ENCODE measurements at places on chromosomes 2 and 18.

DNA sequence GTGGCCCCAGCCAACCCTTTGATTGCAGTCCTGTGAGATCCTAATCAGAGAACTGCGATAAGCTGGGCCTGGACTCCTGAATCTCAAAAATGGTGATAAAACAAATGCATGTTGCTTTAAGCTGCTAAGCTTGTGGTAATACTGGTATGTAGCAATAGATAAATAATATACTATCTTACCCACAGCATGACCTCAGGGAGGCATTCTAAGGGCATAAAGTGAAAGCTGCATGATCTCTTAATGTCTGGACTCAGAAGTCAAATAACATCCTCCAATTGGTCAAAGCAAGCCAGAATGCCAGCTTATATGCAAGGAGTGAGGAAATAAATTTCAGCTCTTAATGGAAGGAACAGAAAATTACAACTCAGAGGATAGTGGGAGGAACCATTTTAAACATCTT is 246.1 kb downstream of the FSIP2 start:
- DNase-seq = no peak

DNA sequence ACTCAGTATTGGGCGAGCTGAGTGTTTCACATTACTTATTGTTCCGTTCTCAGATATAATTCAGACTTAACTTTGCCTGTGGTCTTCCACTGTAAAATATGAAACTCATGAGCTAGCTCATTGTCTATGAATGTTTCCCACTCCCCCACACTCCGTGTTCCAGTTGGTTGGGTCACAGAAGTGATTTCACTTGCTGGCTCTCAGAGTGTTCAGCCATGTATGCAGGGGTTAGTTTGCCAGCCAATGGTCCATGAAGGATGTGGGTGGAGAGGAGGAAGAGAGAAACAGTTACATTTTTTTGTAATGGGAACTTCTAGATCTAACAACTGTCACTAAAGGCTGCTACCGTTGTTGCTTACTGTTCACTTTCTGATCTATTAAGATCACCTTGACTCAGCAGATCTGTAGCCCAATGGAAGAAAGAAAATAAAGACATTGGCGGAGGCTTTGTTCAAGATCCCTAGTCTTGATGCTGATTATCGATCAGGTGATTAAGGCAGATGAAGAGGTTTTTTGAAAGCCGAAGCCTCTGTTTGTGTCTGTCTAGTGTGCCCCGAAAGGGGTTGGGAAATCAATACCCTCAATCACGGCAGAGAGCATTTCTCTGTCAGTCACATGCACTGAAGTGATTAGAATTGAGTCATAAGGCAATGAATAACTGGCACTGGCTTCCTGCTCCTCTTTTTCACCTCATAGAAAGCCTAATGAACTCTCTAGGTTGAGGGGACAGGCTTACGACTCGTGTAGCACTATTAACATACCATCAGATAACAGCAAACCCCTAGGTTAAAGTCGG is 279.7 kb upstream of the FIGN start:
- DNase-seq = no peak

GRCh38 chr18:80167931-80168330 is 58.9 kb downstream of the ADNP2 start:
- DNase-seq = no peak

GRCh38 chr2:112829961-112830681 is 6.5 kb downstream of the IL1B start:
- DNase-seq = no peak

DNA sequence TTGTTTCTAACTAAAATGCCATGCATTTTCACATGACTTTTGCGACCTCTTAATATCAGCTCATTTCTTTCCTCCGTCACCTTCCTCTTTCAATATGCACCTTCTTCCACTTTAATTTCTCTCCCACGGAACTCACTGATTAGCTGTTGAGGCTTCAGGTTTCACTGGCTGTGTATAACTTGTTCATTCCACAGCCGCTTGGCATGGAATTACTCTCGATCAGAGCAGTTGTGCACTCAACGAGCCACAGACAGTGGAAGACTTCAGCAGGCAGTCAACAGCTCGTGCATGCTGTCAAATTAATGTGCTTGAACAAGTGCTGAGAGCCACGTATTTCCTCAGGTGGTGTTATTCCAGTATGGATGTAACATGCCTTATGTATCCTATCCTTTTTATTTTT is 491.2 kb upstream of the DDX18 start:
- no peak for DNase-seq

DNA sequence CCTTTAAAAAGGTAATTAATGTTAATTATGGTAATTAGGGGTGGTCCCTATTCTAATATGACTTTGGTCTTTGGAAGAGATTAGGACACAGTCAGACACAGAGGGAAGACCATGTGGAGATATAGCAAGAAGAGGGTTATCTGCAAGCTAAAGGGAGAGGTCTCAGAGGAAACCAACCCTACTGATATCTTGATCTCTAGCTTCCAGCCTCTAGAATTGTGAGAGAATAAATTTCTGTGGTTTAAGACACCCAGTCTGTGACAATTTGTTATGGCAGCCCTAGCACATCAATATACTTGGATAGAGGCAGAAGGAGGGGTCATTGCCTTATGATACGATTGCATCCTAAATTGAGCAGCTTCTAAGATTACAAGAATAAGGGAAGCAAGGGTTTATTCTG is 21.3 kb upstream of the NT5C1B start:
- DNase-seq = no peak

GRCh38 chr2:200128296-200128695 is 172.9 kb downstream of the MAIP1 start:
- DNase-seq = no peak

DNA sequence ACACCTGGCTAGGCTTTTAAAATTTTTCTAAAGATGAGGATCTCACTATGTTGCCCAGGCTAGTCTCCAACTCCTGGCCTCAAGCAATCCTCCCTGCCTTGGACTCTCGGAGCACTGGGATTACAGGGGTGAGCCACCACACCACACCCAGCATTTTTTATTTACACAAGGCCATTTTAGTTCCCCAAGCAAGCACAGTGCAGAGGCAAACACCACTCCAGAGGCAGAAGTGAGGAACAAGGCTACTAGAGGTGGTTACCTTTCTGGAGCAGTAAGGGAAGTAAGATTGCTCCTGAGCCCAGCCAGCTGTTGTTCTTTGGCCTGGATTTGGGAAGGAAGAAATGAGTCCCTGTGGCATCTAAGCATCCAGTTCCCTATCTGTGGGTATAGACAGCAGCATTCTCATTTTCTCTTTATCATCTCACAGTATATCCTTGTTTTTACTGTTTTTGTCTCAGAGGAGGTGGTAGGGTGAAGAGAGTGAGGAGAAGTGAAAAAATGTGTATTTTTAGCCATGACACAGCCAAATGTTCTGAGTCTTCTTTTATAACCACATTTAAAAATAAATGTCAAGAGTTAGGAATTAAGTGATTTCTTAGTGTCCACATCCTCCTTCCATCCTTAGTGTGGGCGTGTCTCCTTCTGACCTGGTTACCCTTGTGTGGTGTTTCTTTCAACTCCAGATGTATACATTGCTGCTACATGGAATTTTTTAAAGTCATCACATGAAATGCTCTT is 10.5 kb upstream of the TTC39C start:
- DNase-seq = no peak

DNA sequence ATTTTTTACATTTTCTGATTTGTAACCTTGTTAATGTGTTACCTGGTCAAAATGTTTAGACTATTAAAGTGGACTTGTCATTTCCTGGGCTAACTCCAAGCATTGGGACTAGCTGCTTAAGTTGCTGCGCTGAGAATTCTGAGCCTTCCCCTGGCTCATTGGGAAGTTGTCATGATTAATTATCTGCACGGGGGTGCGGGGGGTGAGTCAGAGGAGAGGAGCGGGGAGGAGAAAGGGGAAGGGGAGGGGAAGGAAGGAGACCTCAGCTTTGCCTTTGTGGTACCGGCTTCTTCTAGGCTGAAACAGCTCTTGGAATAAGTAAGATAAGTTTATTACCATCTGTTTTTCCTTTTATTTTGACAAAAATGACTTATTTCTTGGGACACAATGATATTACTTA is 52.9 kb upstream of the APCDD1 start:
- no peak for DNase-seq

- no peak for DNase-seq
Observed at GRCh38 chr2:171807831-171808393, 86.1 kb downstream of the SLC25A12 start.

- DNase-seq = no peak
Observed at GRCh38 chr18:48308027-48308635, 101.1 kb downstream of the ZBTB7C start.

DNA sequence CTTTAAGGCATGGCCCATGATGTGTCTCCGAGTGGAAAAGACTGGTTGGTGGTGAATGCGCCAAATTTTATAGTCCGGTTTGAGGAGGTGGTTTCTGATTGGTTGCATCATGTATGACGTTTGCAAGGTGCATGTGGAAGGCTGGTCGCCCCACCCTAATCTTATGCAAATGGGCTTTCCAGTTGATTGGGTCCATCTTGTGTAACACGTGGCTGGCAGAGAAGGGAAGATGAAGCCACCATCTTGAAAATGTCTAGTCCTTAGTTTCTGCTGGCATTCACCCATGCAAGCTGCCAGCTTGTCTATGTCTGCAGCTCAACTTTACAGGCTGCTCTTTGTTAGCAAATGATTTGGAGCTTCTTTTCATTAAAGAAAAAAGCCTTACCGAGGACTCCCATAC is 132.2 kb downstream of the PIK3C3 start:
- no peak for DNase-seq

DNA sequence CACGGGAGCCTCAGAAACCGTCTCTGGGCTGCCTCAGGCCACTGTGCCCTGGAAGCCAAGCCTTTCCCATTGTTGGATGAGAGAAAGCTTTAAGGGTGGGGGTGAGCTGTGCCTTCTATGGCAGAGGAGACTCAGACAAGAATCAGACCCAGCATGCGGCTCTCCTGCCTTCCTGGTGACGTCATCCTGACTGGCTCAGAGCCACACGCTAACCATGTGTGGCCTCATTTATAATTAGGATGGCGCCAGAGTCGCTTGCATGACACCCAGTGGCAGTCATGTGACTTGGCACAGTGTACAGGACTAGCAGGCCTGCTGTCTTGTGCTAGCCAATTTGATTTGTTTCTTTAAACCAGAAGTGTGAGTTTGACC is 99.1 kb downstream of the SH3BP4 start:
- DNase-seq = no peak

- DNase-seq = no peak
Observed at GRCh38 chr2:217527590-217528202, 475.1 kb downstream of the TNS1 start.

DNA sequence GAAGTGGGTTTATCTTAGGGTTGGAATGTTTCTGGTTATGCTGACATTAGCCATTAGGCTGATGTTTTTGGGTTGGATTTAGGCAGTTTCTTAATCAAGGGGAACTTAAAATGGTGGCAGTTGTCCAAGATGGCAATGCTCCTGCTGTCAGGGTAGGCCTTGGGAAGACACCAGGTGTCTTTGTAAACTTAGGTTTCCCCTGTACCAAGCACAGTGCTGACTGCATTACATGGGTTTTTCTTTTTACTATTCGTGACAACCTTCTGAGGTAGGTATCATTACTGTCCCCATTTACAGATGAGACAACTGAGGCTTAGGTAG is 528 bp upstream of the ATG16L1 start:
- no peak for DNase-seq

GRCh38 chr2:118269408-118270051 is 181.3 kb downstream of the INSIG2 start:
- DNase-seq = no peak

GRCh38 chr2:99140056-99140859 is 1.2 kb upstream of the C2orf15 start:
- DNase-seq = no peak

DNA sequence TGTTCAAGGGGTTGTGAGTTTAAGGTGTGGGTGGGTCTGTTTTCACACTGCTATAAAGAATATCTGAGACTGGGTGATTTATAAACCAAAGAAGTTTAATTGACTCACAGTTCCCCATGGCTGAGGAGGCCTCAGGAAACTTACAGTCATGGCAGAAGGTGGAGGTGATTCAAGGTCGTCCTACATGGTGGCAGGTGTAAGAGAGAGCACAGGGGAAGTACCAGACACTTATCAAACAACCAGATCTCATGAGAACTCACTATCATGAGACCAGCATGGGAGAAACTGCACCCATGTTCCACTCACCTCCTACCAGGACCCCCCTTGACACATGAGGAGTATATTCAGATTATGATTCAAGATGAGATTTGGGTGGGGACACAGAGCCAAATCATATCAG is 38.0 kb downstream of the RHBDD1 start:
- no peak for DNase-seq

DNA sequence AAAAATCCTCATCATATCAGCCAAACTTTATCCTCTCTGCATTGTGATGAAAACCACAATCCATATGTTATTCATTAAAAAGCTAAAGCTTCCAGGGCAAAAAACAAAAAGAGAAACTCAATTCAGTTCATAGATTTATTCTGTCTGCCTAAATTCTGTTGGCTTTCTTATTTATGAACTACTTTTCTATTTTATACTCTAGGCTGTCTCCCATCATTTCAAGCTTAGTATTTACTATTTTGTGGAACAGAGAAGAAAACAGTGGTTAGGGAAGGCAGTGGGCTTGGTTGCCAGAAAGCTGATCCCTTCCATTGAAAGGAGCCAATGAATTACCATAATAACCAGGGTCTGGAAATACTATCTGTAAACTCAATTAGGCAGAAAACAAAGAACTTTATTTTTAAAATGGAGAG is 71.8 kb downstream of the RAPH1 start:
- no peak for DNase-seq

DNA sequence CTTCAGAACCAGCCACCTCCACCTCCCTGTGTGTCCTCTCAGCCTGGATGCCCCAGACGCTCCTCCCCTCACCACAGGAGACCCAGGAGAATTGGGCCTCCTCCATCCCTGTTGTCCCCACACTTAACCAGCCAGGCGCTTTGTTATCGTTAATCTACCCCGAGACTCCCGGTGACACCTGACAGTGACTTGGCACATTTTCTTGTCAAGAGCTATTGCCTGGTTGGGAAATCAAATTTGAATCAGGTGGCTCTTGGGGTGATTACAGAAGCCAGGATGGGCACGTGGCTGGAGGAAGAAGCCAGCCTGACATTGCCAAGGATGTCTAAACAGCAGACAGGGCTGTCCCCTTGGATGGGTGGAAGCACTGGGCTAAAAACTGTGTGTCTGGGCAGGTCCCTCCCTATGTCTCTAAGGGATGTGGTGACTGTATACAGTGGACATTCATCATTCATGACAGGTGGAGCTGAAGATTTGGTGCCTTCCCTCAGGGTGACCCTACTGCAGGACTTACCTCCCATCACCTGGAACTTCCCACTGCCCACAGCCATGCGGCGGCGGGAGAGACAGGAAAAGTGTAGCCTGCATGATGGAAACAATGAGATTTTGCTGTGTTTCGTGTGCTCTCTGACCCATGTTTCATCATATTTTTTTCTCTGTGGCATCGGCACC is 157.2 kb upstream of the CAPN13 start:
- no peak for DNase-seq

All from T-helper 17 cell (primary cell).